ENCODE measurements at places on chromosomes 4 and X. TPM values are rescaled to one million over a fixed set of nuclear protein-coding genes. Genes with fewer than 3 reads are reported as not detected.

Gene KIAA1210
- not detected for total RNA-seq

Gene MECP2
- 49.8 TPM for total RNA-seq

Gene ADGRG2
- total RNA-seq = not detected

Gene ABCG2
- 0.76 TPM for total RNA-seq

Gene PPP4R3C
- total RNA-seq = not detected

Gene NDST4
- total RNA-seq = not detected

Gene STOX2
- not detected for total RNA-seq

Gene MTHFD2L
- total RNA-seq = 9.3 TPM

All from activated CD8-positive, alpha-beta memory T cell treated with anti-CD3 and anti-CD28 coated beads for 36 hours (primary cell).